ENCODE measurements at places on chromosomes 3 and 15.
A peak's percentile ranks its signal among the peaks of the same experiment; 100 is the strongest.

DNA sequence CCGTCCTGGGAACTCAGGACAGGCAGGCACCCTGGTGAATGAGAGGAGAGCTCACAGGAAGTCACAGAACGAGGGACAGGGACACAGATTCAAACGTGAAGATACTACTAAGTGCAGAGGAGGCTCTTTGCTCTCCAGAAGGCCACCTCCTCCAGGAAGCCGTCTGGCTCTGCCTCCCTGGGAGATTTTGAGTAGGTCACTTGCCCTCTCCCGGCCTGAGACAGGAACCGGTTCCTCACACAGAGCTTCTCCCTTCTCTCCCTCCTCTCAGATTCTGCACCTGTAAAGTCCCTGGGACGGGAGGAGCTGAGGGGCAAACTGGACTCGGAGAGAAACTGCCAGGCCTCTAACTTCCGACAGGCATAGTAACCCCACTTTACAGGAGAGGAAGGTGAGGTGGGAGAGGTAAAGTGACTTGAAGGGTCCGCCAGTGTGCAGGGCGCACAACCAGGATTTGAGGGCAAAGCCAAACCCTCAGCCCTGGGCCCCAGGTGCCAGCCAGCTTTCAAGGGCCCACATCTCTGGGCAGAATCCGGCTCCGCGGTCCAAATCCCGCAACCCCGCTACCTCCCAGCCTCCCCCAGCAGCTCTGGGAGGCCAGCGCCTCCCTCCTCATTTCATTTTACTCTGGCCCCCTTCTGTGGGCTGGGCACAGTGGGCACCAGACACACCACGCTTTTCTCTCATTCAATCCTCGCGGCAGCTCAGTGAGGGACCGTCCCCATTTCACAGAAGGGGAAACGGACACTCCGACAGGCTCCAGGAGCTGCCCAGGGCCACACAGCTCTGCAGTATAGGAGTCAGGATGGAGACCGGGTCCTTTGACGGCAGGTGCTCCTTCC is 150.2 kb downstream of the SMAD6 start:
- DNase-seq, result no peak

DNA sequence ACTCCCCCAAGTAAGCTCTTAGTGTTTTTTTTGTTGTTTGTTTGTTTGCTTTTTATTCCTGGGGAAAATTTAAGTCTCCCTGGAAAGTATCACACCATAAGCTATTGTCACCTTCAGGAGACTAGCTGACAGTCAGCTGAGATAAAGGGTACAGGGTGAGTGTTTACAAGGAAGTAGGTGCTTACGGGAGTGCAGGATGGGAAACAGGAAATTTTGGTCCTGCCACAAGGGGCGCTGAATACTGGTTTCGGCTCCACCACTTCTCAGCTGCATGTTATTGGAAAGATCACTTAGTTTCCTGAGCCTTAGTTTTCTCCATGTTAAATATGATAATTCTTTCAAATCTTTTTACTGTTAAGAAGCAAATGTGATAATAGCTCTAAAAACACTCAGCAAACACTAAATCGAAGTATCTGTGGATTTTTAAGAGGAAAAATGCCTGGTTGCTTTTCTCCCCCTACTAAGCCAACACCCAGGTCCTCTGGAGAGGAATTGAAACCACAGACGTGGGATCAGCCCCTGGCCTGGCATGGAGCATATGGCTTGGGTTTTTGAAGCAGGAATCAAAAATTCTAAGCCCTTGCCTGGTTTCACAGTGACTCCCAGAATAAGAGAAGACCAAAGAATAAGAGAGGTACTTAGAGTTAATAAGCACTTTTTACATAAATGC is 90.7 kb downstream of the SCN11A start:
- DNase-seq, result peak; percentile 3

- no peak for DNase-seq
Measured at GRCh38 chr15:55496716-55497115, 11.3 kb downstream of the DNAAF4 start.

- DNase-seq, result no peak
Measured at GRCh38 chr3:44061961-44062360, 179.7 kb upstream of the TOPAZ1 start.

DNA sequence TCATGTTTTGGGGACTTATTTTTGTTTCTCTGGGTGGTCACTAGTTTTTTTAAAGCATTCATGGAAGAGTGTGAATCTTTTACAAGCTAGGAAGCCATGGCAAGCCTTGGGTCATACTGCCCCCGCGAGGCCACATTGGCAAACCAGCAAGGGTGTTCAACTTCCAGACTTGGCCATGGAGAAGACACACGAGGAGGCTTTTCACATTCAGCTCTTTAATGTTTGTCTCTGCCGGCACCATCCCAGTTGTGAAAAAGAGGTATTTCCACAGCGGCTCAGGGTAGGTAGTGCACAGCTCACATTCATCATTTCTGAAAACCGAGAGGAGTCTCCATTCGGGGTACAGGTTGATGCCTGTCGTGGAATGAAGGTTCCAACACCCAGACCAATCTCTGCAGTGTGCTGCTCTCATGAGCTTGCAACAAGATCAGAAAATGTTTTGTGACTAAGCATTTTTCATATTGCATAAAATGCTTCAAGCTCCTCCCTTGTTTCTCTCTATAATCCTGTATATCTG is 7.7 kb downstream of the CCR5 start:
- peak; percentile 20 for DNase-seq

- no peak for DNase-seq
Measured at GRCh38 chr3:71016178-71016845, 567.2 kb downstream of the FOXP1 start.

- no peak for DNase-seq
Measured at GRCh38 chr3:81871358-81872155, 110.1 kb upstream of the GBE1 start.

- no peak for DNase-seq
Measured at GRCh38 chr3:5227812-5228211, 40.3 kb downstream of the EDEM1 start.

DNA sequence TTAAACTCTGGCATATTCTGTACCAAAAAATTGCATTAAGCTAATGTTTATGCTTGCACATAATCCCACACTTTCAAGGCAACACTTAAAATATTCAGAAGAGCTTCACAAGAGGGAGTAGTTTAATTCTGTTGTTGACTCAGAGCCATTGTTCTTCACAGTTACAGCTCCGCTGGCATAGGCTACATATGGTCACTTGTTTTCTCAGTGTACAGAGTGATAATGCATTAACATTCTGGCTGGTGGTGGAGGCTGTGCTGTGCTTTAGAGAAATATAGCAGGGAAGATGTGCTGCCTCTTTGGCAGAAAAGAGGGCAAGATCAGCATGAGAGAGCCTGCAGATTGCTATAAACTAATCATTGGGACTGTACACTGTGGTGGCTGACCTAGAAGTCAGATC is 13.3 kb downstream of the NLGN1 start:
- DNase-seq, result no peak

DNA sequence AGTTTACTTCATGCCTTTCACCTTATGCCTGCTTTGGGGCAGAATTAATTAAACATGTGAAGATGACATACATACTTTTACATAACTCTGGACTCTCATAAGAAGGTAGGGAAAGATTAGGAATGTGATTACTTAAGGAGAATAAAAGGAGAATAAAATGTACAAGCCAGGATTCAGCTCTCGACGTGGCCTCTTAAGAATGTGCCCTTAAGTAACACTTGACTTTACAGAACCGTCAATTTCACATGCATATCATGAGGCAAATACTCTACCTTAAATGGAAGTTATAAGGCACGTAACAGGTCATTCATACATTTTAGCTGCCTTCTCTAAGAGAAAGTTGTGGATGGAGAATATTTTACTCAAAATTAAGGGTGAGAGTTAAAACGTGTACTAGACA is 263.7 kb upstream of the LMCD1 start:
- no peak for DNase-seq

Measured in stimulated activated CD8-positive, alpha-beta memory T cell treated with anti-CD3 and anti-CD28 coated beads, Interleukin-7, amount 100 ng/mL, for 1 hour (primary cell).